Frontal cortex (tissue), 4 donors: ENCODE measurements at places on chromosomes 12 and 14. TPM values are rescaled to one million over a fixed set of nuclear protein-coding genes. Genes with fewer than 3 reads are reported as not detected.

GRCh38 chr12:110983811-110984210 is 63.4 kb upstream of the MYL2 start:
- no peak for DNase-seq

- no peak for DNase-seq
Measured at GRCh38 chr12:27193854-27194544, 50.1 kb upstream of the STK38L start.

GRCh38 chr14:31024010-31024480 is 1.4 kb upstream of the AP4S1 start:
- DNase-seq = no peak

DNA sequence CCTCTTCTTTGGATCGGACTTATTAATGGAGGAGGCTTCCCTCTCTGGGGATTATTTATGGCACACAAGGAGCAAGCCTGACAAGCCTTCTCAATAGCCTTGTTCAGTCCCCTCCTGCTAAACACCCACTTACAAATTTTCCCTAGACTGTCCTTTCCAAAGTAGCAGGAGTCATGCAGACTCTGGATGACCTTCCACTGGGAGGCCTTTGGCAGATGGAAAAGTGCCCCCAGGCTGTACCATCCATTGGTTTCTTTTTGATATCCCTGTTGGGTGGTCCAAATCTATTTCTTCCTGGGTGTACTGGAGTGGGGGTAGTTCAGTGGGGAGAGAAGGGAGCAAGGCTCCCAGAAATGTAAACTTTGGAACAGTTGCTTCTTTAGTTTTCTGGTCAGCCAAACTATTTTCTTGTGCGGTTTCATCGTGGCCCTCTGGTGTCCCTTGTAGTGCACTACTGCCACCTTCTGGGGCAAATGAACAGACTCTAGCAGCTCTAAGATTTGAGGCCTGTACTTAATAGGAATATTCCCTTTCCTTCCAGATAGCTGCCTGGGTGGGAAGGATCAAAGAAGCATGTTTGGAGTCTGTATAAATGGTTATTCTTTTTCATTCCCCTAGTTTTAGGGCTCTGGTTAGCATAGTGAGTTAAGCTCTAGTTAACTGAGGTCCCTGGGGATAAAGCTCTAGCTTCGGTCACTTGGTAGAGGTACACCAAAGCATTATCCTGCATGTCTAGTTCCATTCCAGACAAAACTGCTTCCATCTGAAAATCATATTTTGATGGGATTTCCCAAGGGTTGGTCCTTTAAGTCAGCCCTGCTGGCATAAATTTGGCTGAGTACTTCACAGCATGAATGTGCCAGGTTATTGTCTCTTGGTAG is 409.5 kb downstream of the SLC6A15 start:
- peak; percentile 2 for DNase-seq

GRCh38 chr12:127278351-127278750 is 988.6 kb upstream of the TMEM132C start:
- DNase-seq = no peak

SRSF9 gene
- 92.5 TPM for total RNA-seq

OR4E2 gene
- not detected for total RNA-seq

RASSF9 gene
- total RNA-seq = 0.41 TPM
